ENCODE measurements at places on chromosomes 3 and 15.

- DNase-seq, result no peak
These were observed 16.1 kb upstream of the APH1B start for GRCh38 chr15:63261311-63261710.

DNA sequence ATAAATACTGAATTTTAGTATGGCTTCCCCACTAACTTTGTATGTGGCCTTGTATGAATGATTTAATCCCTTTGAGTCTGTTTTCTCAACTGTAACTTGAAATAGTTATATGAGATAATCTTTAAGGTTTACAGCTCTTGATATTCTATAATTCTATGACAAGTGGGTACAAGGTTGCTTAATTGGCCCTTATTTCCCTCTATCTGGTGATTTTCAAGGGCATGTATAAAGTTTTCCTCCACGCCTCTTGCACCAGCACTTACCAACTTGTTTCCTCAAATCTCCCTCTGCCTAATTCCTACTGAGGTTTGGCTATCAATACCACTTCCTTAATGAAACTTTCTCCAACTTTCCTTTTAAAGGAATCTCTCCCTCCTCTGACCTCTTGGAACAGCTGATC, 112.9 kb downstream of the ISL2 start:
- DNase-seq, result no peak

GRCh38 chr3:155420881-155421486, 127.5 kb upstream of the STRIT1 start:
- DNase-seq, result no peak

- no peak for DNase-seq
These were observed 32.5 kb downstream of the FNDC3B start for GRCh38 chr3:172071780-172072330.

- no peak for DNase-seq
These were observed 505.3 kb upstream of the PPP2R3A start for GRCh38 chr3:135460273-135460672.

DNA sequence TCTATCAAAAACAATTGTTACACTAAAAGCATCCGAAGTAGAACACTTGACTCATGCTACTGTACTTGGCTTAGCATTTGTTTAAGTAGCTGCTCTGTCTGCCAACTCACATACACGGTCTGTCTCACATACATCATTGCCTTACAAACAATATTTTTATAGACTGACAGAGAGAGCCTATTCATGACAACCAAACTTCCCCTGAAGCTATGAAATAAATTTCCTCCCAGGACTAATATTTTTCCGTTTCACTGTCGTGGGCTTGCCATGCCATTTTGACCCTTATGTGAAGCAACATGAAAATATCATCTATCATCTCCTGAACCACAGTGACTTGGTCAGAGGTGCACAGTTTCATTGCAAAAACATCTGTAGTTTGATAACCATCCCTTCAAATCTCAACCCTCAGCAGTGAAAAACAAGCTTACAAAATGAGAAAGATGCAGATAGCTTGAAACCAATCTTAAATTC, 66.5 kb upstream of the PYGO1 start:
- DNase-seq, result no peak

DNA sequence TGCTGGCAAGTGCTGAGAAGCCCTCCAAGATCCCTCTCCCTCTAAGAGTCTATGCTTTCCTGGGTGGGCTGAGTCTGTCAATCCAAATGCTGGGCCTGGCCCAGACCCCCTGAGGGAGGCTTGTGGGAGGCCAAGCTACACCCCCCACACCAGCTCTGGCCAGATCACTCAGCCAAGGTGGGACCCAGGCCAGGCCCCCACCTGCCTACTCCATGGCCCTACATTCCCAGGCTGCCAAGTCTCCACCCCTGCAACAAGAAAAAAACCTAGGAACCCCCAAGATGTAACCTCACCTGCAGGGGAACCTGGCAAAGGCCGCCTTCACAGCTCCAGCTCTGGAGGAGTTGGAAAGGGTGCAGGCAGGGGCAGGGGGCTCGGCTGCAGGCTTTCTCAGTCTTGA, 109.1 kb downstream of the CHSY1 start:
- DNase-seq, result no peak

DNA sequence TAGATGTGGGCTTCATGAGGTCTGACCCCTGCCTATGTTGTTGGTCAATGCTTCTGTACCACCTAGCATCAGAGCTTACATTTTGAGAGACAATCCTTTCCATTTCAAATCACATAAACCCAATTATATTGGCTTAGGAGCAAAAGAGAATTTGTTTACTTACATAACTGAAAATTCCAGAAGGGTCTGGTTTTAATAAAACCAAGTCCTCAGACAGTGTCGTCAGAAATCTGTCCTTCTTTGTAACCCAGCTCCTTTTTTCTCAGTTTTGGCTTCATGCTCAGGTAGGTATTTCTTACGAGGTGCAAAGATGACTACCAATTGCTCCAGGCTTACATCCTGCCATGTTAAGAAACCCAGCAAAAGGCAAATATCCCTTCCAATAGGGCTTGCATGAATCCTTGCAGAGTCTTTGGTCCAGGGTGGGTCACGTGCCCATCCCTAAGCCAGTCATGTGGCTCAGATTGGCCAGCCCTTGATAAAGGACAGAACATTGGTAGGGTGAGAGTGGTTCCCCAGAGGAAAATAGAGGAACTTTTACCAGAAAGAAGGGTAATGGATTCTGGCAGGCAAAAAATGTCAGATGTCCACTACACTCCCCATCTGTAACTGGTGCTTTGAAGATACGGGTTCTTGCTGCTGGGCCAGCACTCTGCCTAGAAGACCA, 50.2 kb upstream of the VILL start:
- no peak for DNase-seq

DNA sequence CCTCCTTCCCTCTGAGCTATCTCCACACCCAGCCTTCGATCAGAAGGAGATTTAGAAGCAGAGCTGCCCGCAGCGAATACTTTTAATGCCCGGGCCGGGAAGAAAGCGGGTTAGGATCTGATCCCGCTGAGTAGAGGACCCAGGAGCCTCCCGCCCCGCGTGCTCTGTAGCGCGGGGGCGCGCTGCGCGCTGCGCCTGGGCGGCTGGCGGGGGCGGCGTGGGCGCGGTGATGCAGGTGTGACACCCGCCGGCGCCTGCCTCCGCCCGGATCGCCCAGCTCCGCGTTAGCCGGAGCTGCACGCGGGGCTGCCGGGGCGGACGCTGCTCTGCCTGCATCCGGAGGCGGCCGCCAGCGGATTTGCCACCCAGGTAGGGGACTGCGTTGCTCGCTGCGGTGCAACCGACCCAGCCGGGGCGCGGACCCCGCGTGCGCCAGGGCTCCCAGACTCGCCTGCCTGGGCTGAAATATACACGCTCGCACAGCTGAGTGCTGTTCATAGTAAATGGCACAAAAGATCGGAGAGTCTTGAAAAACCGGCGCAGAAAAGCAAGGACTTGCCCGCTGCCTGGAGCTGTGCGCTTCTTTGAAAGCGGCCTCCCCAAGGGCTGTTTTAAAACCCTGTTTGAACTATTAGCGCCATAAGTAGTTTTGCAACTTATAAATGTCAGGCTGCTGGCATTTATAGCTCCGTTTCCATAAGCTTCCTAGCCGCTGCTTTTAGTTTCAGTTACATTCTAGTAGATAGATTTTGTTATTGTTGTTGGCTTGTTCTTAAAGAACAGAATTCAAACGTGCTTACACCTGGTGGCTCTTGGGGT, at the start of gene SV2B:
Gene SV2B (plus strand): TSS at position 263 of the 819 bp plus-strand sequence. CDS start 126,007 bp downstream, outside the sequence.
- DNase-seq, result no peak

GRCh38 chr3:177604181-177604580, 406.9 kb upstream of the TBL1XR1 start:
- DNase-seq, result no peak

DNA sequence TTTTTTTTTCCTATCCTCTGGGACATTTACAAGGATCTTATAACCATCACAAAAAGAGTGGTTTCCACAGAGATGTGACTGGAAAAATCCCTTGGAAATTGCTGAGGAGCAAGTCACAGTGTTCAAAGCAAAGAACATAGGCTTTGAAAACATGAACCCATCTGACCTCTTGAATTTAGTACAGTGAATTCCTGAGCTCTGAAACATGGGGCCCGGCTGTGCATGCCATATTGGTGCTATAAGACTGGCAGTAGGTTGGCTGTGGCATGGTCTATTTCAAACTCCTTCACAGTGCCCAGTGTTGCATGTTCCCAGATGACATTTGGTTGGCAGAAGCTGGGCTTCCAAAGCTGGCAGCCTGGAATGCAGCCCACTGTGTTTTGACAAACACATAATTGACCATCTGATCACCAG, 202.2 kb downstream of the TIGIT start:
- peak; percentile 82 for DNase-seq

DNA sequence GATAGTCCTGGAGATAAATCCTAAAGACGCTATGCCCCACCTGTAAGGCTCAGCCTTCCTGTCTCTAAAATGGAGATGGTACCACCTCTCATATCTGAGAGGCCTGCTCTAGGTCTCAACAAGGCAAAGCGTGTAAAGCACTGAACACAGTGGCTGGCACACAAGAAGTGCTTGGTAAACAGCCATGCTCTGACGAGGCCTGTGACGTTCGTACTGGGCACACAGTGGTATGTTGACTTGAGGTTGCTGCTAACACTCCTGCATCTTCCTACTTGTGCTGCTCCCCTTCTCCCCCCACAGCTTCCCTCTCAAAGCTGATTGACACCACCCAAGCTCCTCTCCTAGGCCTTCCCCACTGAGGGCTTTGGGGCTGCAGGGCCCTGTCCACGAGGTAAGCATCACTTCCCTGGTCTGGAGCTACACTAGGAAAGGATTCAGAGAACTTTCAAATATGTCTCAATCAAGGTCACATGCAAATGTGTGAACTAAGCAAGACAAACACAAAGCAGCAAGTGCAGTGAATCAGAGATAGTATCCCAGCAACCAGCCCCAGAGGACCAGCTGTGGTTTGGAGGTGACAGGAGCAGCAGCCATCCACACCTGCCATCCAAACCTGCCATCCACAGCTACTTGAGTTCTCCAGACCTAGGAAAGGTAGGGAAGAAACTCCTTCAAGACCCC, 177.5 kb downstream of the STT3B start:
- DNase-seq, result no peak

GRCh38 chr15:42160136-42160535, 3.7 kb upstream of the PLA2G4F start:
- no peak for DNase-seq

DNA sequence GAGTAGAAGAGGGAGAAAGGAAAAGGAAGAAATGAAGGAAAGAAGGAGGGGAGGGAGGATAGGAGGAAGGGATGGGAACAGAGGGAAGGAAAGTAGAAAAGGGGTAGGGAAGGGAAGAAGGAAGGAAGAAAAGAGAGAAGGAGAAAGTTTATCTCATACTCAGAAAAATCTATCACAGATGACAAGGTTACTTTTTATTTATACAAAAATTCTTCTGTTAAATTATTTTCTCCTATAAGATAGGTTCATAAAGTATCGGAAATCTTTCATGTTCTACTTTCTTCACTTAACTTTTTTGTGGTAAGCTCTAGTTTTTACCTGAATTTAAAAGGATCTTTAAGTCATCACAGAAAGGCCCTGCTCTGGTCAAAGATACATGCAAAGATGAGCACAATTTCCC, 38.1 kb downstream of the SI start:
- DNase-seq, result no peak

DNA sequence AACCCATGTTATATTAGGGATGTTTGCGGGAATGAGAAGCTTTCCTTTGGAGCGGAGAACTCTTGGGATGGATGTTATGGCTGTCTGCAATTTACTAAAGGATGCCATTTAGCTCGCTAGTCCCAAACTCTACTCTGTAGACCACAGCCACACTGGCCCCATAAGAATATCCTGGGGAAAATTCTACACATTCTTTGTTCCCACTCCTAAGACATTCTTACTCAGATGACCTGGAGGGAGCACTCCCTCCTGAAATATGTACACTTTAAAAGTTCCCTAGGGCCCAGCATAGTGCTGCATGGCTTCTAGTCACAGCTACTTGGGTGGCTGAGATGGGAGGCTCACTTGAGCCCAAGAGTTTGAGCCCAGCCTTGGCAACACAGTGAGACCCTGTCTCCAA, 288.7 kb upstream of the RORA start:
- no peak for DNase-seq

GRCh38 chr3:10783360-10784351, 32.4 kb upstream of the SLC6A11 start:
- DNase-seq, result no peak

DNA sequence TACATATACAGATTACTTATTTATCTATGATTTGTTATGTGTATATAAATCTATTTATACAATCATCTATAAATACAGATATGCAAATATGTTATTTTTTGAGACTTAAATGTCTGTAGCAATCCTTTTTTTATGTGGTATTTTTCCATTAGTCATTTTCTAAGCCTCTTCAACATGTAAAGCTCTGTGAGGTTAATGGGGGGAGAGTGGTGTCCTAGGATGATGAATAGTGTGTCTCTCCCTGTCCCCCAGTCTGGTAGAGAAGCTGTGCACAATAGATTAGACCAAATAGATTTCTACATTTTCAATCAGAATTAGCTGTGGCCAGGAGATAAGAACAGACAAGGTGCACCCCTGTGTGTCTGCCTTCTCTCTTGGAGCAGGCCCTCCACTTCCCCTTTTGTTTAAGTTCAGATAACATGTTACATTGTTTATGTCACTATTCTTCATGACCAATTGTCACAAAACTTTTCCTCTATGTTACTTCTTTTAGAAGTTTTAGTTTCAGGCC, 453.9 kb downstream of the LPP start:
- no peak for DNase-seq

DNA sequence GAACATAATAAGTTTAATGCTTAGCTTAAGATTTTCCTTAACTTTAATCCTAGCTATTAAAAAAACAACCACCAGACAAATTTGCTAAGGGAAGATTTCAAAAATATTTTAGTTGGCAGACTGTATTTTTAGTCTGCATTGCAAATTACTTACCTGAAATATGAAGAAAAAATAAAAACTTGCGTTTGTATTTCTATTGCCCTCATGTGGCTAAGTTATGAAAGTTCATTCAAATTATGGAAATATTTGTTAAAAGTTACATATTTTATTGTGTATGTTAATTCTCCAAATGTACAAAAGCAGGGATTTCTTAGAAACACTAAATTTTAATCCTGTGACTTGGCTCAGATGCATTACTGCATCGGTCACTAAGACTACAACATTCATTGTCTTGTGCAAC, 15.0 kb downstream of the GTF2A2 start:
- no peak for DNase-seq

- DNase-seq, result no peak
These were observed 311.7 kb upstream of the ICE2 start for GRCh38 chr15:60790641-60791040.
